ENCODE measurements at places on chromosomes 6 and 20.

DNA sequence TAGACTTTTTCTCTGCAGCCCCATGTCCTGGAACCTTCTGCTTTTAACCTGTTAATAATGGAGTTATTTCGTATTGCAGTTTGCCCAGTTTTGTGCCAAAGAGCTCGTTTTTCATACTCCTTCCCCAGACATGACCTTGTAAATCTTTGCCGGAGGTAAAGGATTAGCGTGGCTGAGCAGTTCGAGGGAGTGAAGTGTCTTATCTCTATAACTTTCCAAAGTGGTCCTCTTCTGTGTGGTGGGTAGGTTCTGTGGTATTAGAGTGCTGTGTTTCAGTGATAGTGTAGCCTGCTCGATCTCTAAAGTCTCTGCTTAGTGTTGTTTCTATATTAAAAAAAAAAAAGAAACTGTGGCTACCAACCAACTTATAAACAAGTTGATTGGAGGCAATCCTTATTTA lies 67.5 kb downstream of the FARS2 start:
- DNase-seq, result no peak

DNA sequence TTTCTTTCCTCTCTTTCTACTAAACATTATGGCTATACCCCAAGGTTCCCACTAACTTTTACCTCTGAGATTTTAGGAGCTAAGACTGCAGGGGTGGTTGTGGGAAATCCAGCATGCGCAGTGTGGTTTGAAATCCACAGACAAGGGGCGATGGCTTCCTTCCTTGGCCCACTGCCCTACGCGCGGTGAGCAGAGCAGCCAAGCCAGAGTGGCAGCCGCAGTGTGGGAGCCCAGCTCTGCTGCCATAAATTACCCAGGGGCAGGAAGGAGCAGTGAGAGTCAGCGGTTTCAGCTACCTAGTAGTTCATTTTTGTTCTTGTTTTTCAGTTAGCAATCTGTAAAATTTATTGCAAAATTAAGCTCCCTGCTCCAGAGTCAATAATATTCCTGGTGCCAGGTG lies 101.4 kb downstream of the BMP2 start:
- no peak for DNase-seq

GRCh38 chr20:9021216-9021615 lies 47.7 kb upstream of the PLCB4 start:
- DNase-seq, result no peak

DNA sequence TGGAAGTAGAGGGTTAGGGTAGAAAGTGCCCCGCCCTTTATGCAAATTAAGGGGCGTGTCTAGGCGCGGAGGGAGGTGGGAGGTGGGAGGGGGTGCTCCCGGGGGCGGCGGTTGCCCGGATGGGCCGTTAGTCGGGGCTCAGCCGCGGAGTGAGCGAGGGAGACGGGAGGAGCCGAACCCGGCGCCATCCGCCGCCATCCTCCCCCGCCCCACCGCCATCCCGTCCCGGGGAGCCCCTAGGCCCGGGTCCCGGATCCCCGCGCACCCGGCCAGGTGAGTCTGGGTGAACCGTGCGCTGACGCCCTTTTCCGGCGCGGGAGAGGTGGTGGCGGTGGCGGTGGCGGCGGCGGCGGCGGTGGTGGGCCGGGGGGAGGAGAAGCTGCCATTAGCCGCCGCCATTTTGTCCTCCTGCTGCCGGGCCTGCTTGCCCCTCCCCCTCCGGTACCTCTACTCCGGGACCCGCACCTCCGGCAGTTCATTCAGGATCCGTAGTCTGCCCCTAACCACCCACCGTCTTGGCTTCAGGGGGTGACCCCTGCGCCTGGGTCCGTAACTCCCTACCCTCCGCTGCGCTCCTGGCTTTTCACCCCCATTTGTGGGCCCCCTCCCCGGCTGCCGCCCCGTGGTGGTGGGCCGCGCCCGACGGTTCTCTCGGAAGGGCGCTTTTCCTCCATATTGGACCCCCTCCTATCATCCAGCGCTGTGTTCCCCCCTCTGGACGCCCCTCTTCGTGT lies at the start of gene PRRC2A:
TSS of gene PRRC2A (plus strand) at position 130 of the 734 bp plus-strand sequence. CDS start 2,075 bp downstream, outside the sequence.
- peak; percentile 98 for DNase-seq

DNA sequence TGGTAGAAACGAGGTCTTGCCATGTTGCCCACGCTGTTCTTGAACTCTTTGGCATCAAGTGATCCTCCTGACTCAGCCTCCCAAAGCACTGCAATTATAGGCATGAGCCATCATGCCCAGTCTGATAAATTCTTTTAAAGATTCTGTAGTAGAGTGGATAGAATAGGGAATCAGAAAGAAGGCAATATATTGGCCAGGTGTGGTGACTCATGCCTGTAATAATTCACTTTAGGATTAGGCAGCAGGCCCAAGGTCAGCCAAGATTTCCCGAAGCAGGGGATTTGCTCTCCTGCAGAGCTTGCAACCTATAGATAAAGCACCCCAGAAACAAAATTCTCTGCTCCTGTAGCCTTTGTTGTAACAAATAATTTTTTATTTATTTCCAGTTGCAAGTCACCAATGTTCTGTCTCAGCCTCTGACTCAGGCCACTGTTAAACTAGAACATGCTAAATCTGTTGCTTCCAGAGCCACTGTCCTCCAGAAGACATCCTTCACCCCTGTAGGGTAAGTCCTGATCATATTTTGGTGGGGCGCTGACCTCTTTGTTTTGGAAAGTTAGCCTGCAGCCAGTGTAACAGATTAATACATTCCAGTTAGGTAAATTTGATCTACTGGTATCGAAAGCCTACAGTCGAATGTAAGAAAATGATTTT lies 30.4 kb upstream of the MROH8 start:
- no peak for DNase-seq

GRCh38 chr6:54198134-54198533 lies 86.9 kb downstream of the MLIP start:
- no peak for DNase-seq

DNA sequence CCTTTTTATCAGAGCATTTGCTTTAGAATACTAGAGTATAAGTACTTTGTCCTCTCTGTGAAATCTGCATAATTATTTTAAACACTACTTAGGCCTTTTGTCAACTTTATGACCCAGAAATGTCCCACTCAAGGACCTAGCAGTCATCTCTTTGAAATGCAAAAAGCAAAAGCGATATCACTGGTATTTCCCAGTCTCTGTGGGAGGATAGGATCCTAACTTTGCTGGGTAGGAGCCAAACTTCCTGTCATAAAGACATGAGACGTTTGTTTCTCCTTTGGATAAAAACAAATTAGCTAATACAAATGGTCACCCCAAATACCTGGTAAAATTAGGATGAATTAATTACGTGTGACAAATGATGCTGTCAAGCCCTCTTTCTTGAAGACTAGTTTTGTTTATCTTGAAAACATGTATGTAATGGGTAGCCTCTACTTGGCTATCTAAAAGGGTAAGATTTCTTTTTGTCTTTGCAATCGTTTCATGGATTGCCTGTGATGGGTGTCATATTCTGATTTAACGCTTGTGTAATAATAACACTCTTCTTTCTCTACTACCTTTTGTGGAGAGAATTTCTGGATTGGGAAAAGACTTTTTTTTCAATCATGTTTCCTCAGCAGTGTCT lies 36.2 kb downstream of the DCDC2 start:
- DNase-seq, result no peak

GRCh38 chr6:67331304-67331703 lies 1303.8 kb upstream of the ADGRB3 start:
- DNase-seq, result no peak

- no peak for DNase-seq
Measured at GRCh38 chr6:114762145-114762544, 419.3 kb upstream of the HS3ST5 start.
